ENCODE measurements at places on chromosomes 3 and 15.

- no peak for DNase-seq
Measured at GRCh38 chr3:15405448-15406050, 21.8 kb downstream of the METTL6 start.

GRCh38 chr3:194197981-194198695, 62.2 kb downstream of the HES1 start:
- DNase-seq: no peak

DNA sequence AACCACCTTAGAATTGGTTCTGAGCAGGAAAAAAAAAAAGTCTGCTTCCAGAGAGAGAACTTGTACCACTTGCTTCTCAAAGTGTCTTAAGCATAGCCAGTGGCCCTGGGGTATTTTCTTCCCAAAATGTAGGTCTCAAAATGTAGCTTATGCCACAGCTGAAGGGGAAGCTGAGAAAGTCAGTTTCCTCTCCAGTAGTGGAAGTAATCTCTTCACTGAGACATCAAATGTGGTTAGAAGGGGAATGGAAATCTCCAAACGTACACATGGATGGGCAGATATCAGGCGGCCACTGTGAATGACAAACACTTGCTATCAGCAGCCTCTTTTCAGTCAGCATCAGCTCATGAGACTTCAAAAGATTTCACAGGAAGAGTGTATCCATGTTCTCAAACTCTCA, 841.2 kb downstream of the TUSC7 start:
- DNase-seq: no peak

DNA sequence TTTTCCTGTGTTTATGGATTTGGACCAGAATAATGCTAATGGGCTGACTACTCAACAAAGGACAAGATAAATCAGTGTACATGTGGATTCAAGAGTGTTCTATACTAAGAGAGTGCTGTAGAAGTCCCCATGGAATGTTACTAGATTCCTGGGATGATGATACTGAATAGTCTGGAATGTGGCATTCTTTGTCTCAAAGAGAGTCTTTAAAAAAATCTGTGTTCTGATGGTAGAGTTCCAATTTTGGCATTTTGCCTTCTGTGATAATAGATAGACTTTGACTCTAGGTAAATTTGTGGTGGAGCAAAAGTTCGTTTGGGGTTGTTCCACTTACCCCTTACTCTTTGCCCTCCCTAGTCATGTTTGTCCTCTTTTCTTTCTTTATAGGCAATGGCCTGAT, 43.7 kb downstream of the NMD3 start:
- no peak for DNase-seq

GRCh38 chr3:29494305-29495036, 213.6 kb downstream of the RBMS3 start:
- DNase-seq: no peak

- no peak for DNase-seq
Measured at GRCh38 chr15:36501063-36501678, 78.3 kb upstream of the CDIN1 start.

Data from stimulated activated CD4-positive, alpha-beta T cell treated with anti-CD3 and anti-CD28 coated beads, Interleukin-1b, Interleukin-23, amount 100 ng/mL, for 1 hour (primary cell).